Brain pericyte (primary cell): ENCODE measurements at places on chromosomes 3 and 15.

DNA sequence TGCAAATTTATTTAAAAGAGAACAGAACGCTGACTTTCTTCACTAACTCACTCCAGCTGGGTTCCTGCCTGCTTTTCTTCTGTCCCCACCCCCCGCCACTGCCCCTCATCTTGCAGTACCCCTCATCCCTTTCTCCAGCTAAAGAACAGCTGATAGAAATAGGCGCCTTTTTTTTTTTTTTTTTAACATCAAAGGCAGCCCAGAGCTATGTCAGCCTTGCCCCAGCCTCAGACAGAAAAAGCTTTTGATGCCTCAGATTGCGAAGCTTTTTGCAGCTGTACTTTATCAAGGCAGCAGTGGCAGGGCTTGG lies 1.8 kb downstream of the CADPS start:
- no peak for DNase-seq

GRCh38 chr15:89112341-89112971 lies 24.2 kb downstream of the ABHD2 start:
- no peak for DNase-seq

GRCh38 chr3:38493031-38493430 lies 3.1 kb upstream of the EXOG start:
- DNase-seq: no peak

- DNase-seq: no peak
Measured at GRCh38 chr3:110296885-110297284, 774.7 kb upstream of the NECTIN3 start.

- DNase-seq: no peak
Measured at GRCh38 chr15:101269479-101270223, 7.6 kb downstream of the SELENOS start.

- DNase-seq: no peak
Measured at GRCh38 chr15:28026221-28026620, 72.9 kb downstream of the OCA2 start.

DNA sequence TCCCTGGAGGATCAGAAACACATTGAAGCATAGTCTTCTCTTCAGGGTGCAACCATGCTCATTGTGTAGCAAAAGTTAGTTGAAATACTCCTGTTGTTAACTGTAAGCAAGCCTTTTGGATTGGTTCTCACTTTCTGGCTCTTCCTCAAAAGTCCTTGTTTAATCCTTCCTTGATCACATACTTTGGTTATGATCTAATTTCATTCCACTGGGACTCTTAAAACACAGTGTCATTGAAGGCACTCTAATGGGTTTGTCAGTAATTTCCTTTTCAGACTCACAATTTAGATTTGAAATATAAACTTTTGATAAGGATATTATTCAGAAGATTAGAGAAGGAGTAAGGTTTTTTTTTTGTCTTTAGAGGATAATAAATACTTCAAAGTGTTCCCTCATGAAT lies 451.7 kb upstream of the SGO1 start:
- no peak for DNase-seq

DNA sequence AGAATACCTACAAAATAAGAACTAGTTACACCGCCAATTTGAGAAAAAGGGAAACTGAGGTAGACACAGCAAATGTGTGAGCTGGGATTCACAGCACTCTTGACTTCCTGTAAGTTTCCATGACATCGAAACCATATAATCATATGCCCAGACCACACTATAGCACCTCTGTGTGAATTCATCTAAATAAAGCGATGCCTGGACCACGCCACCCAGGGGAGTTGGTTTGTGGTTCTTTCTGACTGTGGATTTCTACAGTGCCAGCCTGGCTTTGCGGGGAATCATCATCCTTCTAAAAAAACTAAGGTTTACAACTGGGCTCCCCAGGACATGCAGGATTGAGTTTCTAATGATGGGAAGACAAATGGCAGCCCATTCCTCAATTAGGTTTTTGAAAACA lies 23.5 kb upstream of the CA12 start:
- DNase-seq: no peak

DNA sequence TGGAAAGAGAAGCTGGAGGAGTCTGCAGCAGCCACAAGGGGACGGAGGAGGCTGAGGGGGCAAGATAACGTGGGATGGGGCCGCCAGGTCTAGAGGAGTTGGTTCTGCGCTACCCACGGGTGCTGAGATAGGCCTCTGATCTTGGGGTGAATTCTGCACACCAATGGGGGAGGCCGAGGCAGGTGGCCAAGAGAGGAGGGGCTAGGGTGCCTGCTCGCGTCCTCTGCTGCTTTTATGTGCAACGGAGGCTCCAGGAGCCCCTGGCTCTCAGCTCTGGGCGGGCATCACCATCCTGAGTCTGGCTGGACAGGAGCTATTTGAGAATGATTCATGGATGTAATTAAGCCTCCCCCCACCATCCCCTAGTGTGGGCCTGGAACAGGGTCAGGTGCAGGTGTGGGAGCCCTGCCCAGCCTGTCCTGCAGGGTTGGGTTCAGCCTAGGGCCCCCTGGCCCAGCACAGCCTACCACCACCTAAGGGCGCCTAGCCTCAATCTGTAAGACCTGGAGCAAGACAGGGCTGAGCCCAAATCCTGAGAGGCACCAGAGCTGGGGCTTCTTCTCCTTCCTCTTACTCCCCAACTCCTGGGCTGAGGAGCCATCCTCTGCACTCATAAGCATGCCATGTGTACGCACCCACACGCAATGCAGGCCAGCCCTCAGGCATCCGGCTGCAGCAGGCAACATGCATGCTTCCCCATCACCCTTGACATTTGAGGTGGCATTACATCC lies 32.3 kb upstream of the SEMA3F start:
- DNase-seq: no peak

DNA sequence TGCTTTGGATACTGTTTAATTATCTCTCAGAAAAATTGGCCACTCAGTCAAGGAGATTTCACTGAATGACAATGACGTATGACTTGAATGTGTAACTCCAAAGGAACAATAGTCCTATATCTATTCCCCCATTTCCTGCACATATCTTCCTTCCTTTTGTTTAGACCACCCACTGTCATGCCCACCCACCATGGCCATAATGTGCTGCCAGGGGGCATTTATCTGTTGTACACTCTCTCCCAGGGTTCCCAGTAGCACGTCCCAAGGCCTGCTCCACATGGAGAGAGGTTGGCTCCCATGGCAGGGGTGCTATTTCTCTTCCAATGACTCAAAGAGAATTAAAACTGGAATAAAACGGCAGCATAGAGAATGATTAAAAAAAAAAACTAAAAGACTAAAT lies 36.8 kb upstream of the CTNNB1 start:
- no peak for DNase-seq

- no peak for DNase-seq
Measured at GRCh38 chr15:63347074-63347857, 34.4 kb downstream of the CA12 start.

DNA sequence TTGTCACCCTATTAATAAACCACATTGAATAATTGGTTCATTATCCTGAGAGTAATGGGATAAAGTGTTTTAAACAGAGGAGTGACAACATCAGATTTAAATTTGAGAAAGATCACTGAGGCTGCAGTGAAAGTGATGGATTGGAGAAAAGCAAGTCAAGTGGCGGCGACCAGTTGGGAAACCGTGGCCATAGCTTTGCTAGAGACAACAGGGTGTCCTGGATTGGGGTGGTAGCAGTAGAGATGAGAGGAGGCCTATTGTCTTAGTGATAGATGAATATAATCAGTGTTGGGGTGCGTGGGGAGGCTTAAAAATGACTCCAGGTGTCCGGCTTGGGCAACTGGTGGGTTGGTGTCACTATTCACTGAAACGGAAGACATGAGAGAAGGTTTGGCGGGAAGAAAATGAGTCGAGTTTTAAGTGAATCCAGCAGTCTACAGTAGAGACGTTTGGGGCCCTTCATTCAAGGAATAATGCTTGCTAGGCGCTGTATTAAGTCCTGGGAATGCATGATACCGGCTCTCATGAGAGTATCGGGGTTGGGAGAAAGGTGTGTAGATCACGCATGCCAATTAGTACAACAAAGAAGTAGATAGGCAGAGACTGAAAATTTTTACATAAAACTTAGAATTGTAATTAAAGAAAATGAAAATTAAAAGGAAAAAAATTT lies 819 bp downstream of the NEK4 start:
- no peak for DNase-seq

DNA sequence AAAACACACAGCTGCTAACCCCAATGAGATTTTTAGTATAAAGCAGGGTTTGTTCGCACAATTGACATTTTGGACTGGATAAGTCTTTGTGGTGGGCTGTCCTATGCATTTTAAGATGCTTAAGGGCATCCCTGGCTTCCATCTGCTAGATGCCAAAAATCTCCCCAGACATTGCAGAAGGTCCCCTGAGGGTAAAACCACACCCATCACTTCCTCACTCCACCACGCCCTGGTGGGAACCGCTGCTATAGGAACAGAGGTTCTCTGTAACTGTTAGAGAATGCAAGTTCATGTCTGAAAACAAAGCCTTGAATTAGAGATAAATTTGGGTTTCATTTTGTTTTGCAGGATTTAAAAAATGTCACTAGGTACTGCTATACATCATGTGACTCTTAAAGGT lies 67.7 kb downstream of the ARHGEF26 start:
- no peak for DNase-seq

DNA sequence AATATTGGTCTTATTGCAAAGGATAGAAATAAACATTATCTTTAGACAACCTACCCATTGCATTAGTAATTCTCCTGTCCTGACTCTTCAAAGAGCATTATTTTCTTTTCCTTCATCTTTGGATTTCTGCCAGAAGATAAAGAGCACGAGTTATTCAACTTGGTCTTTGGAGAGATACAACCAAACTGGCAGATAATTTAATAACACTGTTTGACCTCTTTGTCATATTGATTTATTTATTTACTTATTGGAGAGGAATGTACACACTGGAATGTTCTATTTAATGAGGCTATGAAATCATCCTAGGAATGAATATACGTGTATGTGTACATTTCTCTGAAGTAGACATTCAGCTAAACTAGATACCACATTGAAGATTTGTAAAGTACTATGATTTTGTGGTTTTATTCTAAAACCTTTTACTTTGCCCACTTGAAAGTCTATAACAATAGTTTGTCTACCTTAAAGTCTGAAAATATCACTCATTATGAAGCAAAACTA lies 462.1 kb downstream of the C3orf38 start:
- no peak for DNase-seq

DNA sequence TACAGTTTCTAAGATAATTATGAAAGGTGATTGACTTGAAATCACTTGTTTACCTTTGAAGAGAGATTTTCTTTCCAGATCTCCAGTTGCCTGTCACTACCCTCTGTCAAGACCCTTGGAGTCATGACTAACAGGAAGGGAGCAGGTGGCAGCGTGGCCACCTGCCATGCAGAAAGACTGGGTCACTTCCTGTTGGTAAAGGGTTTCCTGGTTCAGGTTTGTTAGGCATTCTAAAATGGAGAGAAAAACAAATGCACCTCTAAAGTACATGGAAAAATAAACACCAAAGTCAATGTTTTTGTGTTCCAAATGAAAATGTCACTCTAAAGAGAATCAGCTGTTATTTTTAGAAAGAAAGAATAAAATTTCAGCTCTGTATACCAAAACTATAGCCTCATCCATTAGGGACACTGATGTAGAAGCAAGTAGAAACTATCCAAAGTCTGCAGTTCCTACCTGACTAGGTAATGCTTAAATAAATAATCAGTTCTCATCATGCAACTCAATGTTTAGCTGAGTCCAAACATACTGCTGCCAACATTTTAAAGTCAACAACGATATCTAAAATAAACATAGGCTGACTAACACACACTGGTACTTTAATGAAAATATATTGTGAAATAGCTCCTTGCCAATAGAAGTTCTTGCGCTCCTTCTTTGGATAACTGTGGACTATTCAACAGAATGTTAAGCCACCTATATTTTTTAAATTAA lies 23.9 kb upstream of the TM4SF1 start:
- DNase-seq: no peak

- no peak for DNase-seq
Measured at GRCh38 chr3:160796813-160797164, 40.8 kb downstream of the PPM1L start.

- DNase-seq: no peak
Measured at GRCh38 chr3:58588030-58588614, 10.9 kb upstream of the FAM107A start.

DNA sequence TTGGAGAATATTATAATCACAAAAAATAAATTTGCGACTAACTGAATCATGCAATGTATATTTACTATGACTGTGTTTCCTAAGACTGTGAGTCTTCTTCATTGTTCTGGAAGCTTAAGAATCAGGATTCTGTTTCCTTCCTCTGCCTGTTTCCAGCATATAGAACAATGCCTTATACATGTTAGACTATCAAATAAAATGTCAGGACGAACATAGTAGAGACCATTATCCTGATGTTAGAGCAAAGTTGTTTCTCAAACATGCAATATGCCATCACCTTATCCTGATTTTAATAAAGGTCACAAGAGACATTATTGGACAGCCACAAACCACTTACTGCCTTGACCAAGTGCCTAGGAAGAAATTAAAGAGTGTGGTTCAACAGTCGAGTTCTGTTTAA lies 457.4 kb upstream of the AGTR1 start:
- DNase-seq: no peak

DNA sequence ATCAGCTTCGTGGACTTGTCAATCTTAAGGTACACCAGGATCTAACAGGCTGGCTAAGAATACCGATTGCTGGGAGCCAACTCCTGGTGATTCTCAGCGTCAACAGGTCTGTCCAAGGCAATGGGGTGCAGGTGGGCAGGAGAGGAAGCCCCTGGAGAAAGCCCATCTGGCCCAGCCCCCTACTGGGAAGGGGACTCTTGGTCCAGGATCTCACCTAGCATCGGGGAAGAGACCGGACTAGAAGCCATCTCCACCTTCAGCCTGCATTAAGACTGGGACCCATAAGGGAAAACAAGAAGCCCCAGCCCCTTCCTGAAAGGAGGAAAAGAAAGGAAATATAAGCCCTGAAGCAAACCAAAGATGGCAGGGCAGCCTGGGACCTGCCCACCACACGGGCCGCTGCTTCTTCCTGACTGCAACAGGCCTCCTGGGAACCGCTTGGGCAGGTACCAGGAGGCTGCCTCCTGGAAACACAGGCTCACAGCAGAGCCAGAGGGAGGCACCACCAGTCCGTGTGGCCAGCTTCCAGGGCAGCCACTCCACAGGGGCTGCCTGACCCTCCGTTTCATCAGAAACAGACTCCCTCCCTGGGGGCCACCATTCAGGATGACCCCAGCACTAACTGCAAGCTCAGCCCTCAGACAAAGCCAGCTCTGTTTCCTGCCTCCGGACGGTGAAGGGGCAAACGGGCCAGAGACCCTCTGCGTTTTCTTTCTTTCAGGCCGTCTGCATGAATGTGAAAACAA lies 100.2 kb downstream of the LRIG1 start:
- DNase-seq: no peak

DNA sequence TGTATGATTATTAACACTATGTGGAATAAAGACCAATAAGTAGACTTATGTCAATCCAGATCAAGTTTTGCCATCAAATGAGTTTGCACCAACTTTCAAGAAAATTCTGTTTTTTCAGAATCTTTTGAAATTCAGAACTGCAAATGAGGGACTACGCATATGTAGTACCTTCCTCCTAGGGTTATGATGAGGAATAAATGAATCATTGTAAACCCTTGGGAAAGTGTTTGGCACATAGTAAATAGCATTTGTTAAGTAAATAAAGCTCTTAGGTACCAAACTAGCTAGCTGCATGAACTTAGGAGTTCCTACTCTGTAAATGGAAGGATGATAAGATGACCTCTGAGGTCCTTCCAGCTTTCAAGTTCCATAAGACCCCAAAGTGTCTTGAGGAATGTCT lies 242.6 kb upstream of the SETMAR start:
- no peak for DNase-seq

- no peak for DNase-seq
Measured at GRCh38 chr3:46923559-46924350, 46.2 kb downstream of the PTH1R start.

GRCh38 chr3:17730318-17730967 lies 12.0 kb downstream of the TBC1D5 start:
- DNase-seq: peak; percentile 26

GRCh38 chr15:65211482-65211982 lies 259 bp upstream of the CILP start:
- DNase-seq: peak; percentile 56
